Right cardiac atrium (tissue), 5 donors: ENCODE measurements at places on chromosomes 11 and 22. TPM values are rescaled to one million over a fixed set of nuclear protein-coding genes. Genes with fewer than 3 reads are reported as not detected.

GRCh38 chr22:41512421-41513194, 31.7 kb downstream of the POLR3H start:
- peak; percentile 65 for DNase-seq

GRCh38 chr11:68827733-68828132, 14.0 kb downstream of the CPT1A start:
- no peak for DNase-seq

- DNase-seq: no peak
These were observed 19.6 kb downstream of the NAT10 start for GRCh38 chr11:34124885-34125668.

GRCh38 chr22:21916309-21916918, 36.2 kb downstream of the PPM1F start:
- no peak for DNase-seq

DNA sequence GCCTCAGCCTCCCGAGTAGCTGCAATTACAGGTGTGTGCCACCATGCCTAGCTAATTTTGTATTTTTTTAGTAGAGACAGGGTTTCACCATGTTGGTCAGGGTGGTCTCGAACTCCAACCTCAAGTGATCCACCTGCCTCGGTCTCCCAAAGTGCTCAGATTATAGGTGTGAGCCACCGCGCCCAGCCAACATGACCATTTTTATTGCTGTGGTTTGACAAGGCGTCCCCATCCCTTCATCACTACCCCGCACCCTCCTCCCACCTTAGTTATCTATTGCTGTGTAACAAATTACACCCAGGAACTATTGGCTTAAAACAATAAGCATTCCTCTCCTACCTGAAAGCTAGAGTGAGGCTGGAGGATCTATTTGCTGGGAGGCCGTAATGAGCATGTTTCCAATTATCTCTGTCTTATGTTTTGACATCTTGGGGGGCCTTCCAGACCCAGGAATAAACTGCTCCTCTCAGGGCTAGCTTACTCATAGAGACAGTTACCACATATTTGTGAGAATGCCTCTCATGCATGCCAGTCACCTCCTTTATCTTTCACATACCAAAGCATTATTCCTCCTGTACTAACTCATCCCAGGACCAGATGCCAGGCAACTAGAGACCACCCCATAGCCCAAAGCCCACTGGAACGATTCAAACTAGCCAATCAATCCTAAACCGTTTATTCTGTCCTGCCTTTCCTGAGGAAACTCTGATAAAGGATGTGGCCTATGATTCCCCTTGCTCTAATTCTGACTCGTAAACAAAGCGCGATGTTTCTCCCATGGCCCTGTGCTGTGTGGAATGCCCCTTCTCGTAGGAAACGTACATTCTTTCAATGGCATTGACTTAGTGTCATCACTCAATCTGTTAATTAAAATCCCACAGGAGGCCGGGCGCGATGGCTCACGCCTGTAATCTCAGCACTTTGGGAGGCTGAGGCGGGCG, 19.4 kb downstream of the SNU13 start:
- no peak for DNase-seq

GRCh38 chr22:42769574-42770447, 49.1 kb upstream of the A4GALT start:
- peak; percentile 83 for DNase-seq

DNA sequence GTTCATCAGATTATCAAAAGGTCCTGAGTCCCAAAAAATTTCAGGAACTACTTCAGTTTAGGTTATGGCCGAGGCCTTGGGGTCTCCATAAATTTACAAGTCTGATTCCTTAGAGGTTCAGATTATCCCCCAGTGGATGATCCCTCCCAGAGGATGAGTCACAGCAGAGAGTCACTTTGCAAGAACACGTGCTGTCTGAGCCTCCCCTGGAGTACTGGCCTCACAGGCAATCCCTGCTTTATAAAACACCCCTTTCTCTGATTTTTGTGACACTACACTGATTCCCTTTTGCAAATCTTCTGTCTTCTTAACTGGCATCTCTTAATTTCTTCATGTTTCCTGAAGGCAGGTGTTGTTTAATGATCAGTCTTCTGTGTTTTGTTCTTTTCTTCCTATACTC, 45.3 kb downstream of the CCDC34 start:
- no peak for DNase-seq

- DNase-seq: no peak
These were observed 132.7 kb upstream of the CADM1 start for GRCh38 chr11:115636753-115637527.

DNA sequence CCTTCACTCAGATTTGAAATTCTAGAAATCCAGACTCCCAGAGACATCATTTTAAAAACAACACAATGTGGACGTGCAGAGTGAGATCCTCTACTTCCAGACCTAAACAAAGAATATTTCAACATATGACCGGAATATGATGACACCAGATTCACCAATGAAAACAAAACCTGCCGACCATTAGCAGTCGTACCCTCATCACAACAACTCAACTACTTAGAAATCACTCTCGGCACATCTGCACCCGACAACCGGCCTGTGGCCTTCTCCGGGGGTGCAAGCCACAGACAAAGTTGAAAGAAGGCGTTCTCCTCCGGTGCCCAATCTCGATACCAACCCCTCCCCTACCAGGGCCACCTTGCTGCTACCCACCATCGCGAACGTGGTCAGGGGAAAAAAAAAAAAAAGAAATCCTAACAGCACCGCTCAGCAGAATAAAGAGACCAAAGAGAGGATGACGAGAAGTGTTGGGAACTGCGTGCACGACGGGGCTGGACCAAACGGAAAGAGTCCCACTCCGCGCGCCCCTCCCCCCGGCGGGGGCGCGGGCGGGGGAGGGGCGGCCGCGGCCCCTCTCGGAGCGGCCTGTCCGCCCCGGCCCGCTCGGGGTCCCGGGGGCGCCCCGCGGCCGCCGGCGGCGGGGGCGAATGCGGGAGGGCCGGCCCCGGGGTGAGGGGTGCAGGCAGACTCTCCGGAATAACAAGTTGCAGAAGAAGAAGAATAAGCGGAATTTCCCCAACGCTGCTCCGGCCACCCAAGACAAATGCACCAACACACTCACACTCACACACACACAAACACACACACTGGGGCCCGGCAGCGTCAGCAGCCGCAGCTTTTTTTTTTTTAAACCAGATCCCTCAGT, 1.7 kb downstream of the PHF21A start:
- DNase-seq: peak; percentile 44

GRCh38 chr22:24060375-24060788, 49.3 kb downstream of the CABIN1 start:
- DNase-seq: no peak

Gene RCN1
- 37.1 TPM for total RNA-seq

DNA sequence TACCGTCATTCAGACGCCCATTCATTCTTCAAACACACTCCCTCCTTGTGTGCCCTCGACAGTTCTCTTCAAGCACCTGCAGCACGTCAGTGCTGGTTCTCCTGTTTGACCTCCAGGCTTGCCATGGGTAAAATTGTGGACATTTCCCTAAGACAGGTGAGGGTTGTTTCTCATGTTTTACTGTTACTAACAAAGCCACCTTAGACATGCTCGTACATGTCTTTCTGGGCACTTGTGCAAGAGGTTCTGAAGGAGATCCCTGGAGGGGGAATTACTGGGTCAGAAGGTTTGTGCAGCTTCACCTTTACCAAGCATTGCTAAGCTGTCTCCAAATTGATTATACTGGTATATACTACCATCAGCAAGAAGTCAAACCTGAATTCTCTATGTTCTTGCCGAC, 189.7 kb upstream of the TMEM45B start:
- no peak for DNase-seq

DNA sequence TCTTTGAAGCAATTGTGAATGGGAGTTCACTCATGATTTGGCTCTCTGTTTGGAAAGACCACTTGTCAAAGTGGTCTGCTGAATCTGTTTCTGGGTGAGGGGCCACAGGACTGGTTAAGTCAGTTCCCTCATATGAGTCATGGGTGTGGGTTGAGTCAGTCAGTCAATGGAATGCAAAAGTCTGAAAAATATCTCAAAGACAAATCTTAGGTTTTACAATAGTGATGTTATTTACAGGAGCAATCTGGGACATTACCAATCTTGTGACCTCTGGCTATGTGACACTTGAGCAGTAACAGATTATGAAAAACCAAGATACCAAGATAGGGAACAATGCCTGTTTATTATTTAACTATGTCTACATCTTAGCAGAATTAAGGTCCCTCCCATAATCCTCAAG, 311.6 kb downstream of the AASDHPPT start:
- no peak for DNase-seq

DNA sequence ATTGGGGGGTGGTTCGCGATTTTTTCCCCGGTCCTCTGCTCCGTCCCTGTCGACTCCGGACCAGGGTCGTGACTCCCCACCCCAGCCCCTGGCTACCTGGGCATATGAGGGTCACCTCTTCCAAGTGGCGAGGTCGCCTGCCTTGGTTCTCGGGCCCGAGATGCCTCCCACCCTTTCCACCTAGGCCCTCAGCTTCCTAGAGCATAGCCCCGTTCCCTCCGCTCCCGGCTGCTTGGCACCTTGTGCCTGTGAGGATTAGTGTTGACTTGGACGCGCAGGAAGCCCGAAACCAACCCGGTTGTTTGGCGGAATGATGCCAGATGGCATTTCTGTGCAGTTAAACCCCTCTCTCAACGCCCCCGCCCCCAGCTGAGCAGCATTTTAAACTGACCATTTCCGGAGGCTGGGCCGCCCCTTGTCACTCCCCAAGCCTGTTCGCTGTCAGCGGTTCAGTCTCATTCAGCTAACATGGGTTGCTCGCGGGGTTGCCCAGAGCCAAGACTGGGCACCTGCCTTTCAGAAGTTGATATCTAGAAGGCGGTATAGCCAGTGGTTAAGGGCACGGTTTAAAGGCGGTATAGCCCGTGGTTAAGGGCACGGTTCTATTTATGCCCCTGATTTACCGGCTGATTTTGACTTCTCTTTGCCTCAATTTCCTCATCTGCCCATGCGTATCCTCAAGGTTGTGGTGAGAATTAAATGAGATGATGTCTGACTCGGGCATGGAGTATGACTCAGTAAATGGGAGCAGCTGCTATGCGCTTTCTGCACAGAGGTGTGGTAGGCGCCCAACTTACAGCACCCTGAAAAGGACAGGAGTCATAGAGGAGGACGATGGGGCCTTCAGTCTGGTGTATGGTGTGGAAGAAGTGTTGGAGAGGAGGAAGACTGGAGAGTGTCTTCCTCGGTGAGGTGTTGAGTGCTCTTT, 639 bp downstream of the INCENP start:
- DNase-seq: peak; percentile 76

- peak; percentile 78 for DNase-seq
These were observed 419 bp downstream of the ANKRD54 start for GRCh38 chr22:37843741-37844089.

Gene SIK2
- 51.7 TPM for total RNA-seq

GRCh38 chr11:88363648-88364065, 26.1 kb upstream of the CTSC start:
- DNase-seq: no peak

Gene PANX3
- not detected for total RNA-seq

DNA sequence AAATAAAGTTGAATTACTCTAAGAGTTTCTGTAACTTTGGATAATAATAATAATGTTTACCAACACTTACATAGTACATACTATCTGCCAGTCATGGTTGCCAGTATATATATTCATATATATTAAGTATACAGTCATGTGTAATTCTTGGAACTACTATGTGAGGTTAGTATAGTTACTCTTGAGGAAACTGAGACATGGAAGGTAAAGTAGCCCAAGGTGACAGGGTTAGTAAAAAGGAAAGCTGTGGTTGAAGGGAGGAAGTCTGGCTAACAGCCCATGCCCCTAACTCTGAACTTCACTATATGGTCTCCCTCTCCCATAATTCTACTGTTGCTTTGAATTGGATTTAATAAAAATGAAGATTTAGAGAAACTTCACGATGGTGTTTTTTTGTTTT, 24.9 kb downstream of the FDX1 start:
- DNase-seq: no peak

Gene INS
- total RNA-seq: not detected
